ENCODE measurements at places on chromosomes 3 and 15. TPM values are rescaled to one million over a fixed set of nuclear protein-coding genes. Genes with fewer than 3 reads are reported as not detected.

GRCh38 chr3:12705981-12706380 is 42.1 kb upstream of the RAF1 start:
- DNase-seq = no peak

DNA sequence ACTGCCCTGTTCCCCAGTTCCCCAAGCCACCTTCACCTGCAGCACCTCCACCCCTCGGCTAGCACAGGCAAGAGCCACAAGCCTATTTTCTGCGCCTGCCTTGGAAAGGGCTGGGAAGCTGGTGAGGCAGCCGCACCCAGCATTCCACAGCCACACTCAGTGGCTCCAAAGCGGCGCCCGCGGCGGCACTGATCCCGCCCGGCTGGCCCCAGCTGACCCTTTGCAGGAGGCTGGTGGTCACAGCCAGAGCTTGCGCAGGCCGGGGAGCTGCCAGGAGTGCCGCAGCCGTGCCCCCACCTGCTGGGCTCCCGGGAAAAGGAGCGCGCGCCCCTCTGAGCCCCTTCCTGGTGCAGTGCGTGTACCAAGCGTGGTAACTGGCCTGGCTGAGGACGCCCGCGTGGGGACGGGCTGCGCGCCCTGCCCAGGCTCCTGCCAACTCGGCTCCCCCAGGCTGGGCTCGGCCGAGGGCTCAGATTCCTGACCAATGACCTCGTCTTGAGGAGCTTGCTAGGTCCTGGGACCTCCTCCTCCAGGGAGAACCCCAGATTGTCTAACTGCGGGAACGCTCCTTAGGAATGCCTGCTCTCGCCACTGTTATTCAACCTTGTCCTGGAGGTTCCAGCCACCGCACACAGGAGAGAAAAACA is 13.3 kb downstream of the GRAMD2A start:
- no peak for DNase-seq

DNA sequence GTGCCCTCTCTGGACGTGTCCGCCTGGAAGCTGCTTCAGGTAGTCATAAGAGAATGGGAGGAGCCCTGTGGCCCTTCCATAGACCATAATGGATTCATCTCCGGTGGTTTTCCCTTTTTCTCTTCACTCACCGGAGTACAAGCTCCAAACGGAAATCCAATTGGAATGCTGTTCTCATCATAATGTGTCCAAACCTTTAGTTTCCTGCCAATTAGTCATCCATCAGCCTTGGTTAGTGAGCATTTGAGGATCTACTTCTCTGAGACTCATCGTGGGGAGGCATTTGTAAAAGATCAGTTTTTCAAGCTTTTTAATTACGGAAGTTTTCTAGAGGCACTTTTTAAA is 34.9 kb downstream of the ABHD2 start:
- DNase-seq = peak; percentile 26

DNA sequence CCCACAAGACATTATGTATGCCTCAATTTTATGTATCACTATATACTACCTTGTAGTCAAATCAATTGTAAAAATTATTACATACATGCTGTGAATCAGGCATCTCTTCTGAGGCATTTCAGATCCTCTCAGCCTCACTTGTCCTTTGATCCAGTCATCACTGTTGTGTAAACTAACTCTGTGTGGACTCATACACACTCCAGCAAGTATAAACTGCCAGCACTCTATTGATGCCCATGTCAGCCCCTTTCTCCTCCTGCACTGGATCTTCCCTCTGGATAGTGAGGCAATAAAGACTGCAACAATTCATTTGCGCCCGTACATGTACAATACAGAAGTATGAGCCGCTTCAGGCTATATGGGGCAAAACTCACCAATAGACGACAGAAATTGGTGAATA is 364.7 kb upstream of the TGFBR2 start:
- no peak for DNase-seq

KBTBD13 gene
- not detected for total RNA-seq

DPPA4 gene
- not detected for total RNA-seq
